Stimulated activated CD8-positive, alpha-beta memory T cell treated with anti-CD3 and anti-CD28 coated beads, Interleukin-4, amount 100 ng/mL, for 4 hours (primary cell): ENCODE measurements at places on chromosomes 5 and 9.

DNA sequence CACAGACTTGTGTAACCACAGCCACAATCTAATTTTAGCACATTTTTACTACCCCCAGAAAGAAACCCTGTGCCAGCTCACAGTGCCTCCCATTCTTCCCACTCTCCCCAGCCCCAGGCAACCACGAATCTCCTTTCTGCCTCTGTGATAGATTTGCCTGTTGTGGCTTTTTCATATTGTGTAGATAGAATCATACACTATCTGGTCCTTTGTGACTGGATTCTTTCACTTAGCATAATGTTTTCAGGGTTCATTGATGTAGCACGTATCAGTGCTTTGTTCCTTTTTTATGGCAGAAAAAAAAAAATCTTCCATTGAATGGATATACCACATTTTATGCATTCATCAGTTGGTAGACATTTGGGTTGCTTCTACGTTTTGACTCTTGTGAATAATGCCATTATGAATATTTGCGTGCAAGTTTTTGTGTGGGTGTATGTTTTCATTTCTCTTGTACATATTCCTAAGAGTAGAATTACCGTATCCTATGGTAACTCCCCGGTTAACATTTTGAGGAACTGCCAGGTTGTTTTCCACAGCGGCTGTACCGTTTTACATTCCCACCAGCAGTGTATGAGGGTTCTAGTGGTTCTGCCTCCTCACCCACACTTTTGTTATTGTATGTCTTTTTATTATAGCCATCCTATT lies 64.5 kb downstream of the RCL1 start:
- no peak for DNase-seq

DNA sequence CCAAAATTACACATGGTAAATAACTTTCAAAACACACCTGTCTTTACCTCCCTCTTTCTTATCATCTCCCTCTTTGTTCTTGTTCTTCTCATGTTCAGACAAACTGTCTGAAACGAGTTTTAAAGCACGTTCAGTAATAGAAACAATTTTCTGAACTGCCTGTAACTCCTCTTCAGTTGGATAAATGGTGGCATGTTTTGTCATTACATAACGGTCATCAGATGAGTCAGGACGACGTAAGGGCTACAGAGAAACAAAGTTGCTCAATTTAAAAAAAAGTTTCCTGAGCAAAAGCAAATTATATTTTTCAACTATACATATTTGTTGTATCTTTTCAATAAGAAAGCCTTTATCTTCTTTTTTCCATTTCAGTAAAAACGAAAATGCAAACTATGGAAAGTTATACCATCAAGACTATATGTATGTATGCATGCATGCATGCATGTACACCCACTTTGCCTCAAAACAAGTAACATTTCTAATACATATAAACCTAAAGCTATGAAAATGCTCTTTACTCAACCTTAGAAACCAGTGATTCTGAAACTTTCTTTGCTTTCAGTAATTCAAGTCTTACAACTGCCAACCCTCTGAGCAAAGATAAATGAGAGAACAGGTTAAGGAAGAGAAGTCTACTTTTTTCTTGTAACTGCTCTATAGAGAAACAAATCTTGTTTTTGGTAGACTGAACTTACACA lies 56.0 kb downstream of the ZFR start:
- DNase-seq, result no peak

DNA sequence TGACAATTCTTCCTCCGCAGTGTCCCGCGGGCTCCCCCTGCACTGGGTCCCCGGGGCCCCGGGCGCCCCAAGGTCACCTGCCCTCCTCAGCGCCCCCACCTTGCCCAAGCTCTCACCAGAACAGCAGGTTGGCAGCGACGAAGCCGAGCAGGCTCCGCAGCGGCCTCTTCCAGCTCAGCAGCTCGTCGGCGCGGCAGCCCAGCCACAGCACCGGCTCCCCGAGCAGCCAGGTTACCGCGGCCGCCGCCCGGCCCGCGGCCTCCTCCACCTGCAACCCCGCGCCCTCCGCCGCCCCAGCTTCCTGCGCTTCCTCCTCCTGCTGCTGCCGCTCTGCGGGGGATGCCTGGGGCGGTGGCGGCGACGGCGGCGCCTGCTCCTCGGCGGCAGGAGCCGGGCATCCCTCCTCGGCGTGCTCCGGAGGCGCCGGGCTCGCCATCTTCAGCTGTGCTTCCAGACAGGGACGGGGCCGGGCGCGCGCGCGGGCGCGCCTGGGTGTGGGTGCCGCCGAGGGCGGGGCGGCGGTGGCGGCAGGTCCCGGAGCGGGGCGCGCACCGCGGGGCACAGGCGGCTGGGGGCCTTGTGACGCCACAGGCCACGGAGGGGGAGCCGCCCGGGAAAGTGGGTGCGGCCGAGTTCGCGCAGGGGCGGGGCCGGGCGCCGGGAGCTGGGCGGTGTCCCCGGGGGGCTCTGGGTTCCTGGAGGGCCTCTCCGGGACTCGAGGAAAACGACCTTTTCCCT lies at the start of gene RETREG1:
Gene RETREG1, minus strand, starts transcription at position 462 of the 738 bp plus-strand sequence. Its CDS starts 26 bp downstream, at position 436.
- DNase-seq, result peak; percentile 65

GRCh38 chr5:16744164-16744880 lies 127.5 kb upstream of the RETREG1 start:
- no peak for DNase-seq

GRCh38 chr9:128689820-128690683 lies 1.0 kb downstream of the SET start:
- peak; percentile 42 for DNase-seq

DNA sequence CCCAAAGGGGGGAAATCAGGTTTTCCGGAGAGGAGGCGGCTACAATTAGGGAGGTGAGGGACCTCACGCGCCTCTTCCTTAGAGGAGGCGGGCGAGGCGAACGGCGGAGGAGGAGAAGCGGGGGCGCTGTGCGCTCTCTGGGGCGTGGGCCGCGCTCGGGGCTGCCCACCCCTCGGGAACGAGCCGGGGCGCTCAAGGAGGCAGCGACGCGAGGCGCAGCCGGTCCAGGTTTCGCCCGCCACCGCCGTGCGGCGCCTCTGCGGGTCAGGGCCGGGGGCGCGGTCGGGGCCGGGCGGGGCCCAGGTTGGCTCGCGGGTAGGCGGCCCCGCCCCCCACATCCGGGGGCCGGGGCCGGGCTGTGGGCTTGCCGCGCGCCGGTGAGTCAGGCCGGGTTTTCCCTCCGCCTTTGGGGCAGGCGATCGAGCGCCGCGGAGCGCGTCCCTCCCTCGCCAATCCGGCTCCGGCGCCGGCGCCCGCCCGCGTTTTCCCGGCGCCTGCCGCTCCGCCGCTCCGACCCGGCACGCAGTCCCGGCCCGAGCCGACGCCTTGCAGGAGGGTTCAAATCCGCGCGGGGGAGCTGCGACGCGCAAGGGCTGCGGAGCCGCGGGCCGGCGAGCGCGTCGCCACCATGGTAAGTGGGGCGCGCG lies at the start of gene N4BP3:
Gene N4BP3, plus strand, starts transcription at position 392 of the 647 bp plus-strand sequence. CDS start 6,052 bp downstream, outside the sequence.
- peak; percentile 64 for DNase-seq

- no peak for DNase-seq
Measured at GRCh38 chr5:116579144-116579543, 4.5 kb upstream of the SEMA6A start.

DNA sequence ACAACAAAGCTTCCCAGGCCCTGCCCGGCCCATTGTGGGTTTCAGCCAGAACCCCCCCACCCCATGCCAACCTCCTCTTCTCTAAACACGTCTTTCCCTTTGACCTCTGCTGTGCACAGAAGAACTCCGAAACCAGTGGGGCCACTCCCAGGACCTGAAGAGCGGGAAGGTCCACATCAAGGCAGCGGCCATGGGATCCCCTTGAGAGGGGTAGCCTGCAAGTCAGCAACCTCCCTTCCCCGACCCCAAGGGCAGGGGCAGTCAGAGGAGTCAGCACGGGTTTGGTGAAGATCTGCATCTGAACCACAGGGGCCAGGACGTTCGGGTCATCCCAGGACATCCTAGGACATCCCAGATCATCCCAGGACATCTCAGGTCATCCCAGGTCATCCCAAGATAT lies 379.9 kb upstream of the IRX4 start:
- no peak for DNase-seq

GRCh38 chr9:89923961-89924504 lies 319.2 kb downstream of the GADD45G start:
- DNase-seq, result peak; percentile 19

GRCh38 chr5:187617-188451 lies 3.5 kb upstream of the LRRC14B start:
- DNase-seq, result no peak

- DNase-seq, result no peak
Measured at GRCh38 chr9:124329206-124329792, 71.5 kb downstream of the NEK6 start.

DNA sequence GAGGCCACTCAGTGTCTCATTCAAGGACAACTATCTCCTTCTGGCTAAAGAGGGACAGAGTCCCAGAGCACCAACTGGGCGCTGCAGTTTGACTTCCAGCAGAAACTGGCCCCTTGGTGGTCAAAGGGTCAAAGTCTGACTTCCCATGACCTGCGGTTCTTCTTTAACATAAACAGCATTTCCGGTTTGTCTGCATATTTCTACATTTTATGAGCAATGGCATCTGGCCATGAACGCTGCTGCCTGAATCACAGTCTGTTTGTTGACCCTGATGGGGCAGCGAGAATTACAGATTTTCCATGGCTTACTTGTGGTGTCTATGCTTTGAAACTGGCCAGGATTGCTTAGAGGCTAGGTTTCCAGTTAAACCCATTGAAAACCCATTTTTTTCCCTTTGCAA lies 1.3 kb downstream of the TNFSF15 start:
- no peak for DNase-seq

DNA sequence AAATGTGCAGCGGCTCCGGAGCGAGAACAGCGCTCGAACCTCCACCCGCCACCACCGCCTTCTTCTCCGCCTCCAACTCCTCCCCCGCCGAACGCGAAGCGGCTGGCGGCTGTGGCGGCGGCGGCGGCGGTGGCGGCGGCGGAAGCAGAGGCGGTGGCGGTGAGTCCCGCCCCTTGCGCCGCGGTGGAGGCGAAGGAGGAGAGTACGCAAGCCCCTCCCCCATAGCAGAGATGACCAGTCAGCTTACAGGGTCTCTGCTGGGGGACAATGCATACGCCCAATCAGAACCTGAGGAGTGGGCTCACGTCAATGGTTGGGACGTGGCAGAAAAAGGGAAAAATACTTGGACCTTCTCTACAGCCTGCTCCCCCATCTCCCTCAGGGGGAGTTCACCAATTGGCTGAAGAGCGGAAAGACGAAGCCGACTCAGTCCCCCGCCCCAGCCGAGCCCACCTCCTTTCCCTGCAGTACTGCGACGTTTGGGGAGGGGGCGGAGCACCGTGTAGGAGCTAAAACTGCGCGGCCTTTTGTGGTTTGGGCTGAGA lies at the start of gene PJA2:
Gene PJA2, minus strand, starts transcription at position 131 of the 545 bp plus-strand sequence. CDS start 26,541 bp downstream, outside the sequence.
- DNase-seq, result peak; percentile 83

DNA sequence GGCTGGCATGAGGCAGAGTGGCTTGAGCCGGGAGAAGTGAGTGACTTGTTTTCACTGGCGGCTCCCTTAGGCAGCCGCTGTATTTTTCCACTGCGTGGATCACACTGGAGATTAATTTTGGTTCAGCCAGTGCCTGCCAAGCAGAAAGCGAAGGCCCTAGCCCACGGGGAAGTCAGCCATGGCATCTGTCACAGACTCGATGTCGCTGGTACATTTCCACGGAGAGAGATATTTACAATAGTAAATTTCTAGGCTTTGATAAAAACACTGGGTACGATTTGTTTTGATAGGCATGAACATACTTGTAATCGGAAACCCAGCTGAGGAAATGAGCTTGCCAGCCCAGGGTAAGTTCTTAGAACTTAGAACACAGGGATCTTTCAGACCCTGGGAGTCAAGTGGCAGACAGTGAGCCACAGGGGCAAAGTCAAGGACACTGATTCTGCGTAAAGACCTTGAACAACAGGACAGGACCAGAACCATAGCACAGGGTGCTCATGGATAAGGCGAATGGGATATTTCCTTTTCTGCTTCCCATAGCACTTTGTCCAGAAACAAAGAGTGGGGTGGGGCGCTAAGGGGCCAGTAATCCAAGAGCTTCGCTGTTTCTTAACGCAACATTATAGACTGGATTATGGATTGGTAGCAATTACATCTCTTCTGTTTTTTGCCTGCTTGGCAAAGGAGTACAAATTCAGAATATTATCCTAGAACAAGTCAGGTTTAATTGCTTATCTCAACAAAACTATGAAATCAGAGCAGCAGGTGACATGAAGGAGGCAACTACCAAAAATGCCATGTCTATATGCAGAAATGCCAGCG lies 4.5 kb downstream of the DUSP1 start:
- no peak for DNase-seq

GRCh38 chr9:114228016-114228808 lies 72.9 kb downstream of the COL27A1 start:
- DNase-seq, result no peak

DNA sequence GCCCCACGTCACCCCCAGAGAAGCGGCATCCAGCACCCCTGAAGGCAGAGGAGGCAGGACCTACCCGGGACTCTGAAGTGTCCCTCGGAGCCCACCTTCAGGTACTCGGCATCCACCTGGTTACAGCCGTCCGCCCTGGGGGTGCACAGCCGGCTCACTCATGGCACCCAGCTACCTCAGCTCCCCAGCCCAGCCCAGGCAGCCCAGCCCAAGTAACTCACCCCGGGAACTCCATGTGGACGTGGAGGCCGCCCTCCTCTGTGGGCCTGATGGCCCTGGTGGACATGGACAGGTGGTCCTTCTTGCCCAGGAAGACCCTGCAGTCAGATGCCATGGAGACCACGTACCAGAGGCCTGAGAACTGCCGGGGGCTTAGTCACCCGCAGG lies 676 bp downstream of the LCN15 start:
- no peak for DNase-seq

GRCh38 chr5:77337686-77338085 lies 127.2 kb downstream of the PDE8B start:
- no peak for DNase-seq

DNA sequence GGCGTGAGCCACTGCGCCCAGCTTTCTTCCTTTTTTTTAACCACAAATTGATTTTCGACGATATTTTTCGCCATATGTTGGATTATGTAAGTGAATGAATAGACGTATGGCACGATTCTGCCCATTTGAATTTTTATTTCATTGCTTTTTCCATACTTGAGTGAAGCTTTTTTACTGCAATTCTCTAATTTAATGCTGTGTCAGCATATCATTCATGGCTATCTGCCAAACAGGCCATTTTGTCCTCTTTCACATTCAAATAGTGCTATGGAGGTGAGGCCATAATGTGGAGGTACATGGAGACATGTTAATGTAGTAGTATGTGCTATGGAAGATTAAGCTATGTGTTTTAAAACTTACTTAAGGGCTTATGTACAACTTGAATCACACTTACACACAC lies 152.1 kb upstream of the TUSC1 start:
- no peak for DNase-seq

GRCh38 chr5:2128686-2129355 lies 246.1 kb upstream of the IRX4 start:
- no peak for DNase-seq

GRCh38 chr9:69307446-69308205 lies 17.4 kb upstream of the ENTREP1 start:
- DNase-seq, result no peak

DNA sequence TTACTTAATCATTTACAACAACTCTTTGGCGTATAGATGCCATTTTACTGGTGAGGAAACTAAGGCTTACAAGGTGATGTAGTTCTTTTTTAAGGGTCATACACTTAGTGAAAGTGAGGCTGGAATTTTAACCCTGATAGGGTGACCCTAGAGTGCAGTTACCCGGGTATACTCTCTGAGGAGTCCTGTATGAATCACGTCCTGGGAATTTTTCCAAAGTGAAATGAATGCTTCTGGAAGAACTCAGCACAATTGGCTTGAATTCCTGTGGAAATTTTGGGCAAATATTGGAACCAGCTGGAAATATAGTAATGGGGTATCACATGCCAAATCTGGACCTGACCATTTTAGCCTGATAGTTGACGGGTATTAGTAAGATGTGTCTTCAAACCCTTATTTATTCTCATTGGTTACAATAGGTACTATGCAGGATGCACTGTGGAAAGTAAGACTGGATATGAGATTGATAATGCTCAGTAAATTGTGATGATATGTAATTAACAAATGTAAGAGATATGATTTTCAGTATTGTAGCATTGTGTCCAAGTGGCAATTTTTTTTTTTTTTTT lies 14.8 kb downstream of the SUB1 start:
- DNase-seq, result no peak
